ENCODE measurements at places on chromosomes 2 and 18. TPM values are rescaled to one million over a fixed set of nuclear protein-coding genes. Genes with fewer than 3 reads are reported as not detected.

DNA sequence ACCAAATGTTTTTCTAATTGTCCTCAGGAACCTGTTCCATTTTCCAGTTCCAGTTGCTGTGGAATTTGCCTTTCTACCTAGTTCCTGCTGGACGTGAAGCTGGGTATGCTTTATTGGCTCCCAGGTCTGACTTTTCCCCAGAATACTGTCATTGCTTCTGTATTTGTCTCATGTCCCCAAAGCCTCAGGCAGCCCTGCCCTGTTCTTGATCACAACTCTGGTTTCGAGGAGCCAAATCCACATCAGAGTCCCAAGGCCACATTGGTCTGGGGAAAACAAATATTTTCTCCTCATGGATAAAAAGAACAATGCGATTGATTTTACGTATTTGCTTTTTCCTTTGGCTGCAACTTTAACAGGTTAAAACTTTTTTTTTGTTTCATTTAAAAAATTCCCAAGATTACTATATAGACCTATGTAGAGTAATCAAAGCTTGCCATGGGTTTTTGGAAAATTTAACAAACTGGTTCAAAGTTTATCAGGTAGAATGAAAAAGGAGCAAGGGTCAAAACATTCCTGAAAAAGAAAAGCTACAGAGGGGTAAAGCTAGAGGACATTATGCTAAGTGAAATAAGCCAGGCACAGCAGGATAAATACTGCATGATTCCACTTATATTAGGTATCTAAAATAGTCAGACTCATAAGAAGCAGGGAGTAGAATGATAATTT, 85.2 kb downstream of the MDH1 start:
- no peak for DNase-seq

The ZNF519 gene
- total RNA-seq, result 5.7 TPM

The MYOM1 gene
- total RNA-seq, result 2.5 TPM

DNA sequence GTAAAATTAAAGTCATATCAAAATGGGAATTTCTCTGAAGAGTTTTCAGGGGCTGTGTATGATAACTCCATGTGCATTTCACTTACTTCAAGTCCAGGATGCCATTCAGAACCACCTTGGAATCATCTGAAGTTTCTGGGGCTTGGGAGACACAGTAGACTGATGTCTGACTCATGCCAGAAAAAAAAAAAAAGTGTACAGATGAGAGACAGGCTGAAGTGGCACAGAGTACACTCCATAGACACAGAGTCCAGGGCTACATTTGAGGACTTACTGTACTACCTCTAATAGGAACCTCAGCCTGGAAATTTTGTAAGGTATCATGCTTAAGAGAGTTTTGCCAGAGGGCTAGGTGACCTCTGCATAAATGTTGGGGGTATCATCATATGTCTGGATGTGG, 92.0 kb downstream of the SS18 start:
- DNase-seq, result no peak

The CFC1 gene
- total RNA-seq, result 0.38 TPM

The PTPRN gene
- total RNA-seq, result not detected

- no peak for DNase-seq
Observed at GRCh38 chr2:133420788-133421187, 147.5 kb downstream of the NCKAP5 start.

DNA sequence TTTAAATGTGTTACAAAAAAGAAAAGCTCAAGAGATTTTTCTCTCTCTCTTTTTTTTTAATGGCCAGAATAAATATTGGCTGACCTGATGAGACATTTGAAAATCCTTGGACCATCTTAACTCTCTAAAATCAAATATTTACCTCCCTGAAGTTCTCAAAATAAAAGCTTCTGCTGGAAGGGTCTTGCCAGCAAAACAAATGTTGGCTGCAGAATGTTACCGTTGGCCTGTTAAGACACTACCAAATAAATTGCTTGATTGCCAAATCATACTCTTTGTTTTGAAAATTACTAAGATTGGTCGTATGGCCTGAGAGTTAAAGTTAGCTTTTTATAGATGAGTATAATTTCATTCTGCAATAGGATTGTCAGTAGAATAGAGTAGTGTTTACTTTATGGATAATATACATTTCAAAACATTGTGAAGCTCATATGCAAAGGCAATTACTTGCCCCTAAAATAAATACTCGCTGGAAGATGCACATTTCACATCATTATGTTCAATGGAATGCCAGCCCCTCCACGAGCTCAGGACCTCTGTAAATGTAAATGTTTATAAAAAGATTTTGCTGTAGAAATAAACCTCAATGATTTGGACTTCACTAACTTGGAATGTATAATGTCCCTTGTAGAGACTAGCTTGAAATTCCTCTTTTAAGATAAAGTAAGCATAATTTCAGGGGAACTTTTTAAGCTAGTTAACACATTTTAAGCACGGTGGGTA, 193.4 kb downstream of the SOX11 start:
- DNase-seq, result no peak

The TMEM37 gene
- 23.8 TPM for total RNA-seq

GRCh38 chr2:25230948-25231311, 62.5 kb upstream of the POMC start:
- no peak for DNase-seq

- DNase-seq, result no peak
Observed at GRCh38 chr18:25066516-25066915, 285.4 kb downstream of the ZNF521 start.

All from upper lobe of right lung (tissue), 1 donor.